ENCODE measurements at places on chromosomes 13 and 19.

- DNase-seq: no peak
Measured at GRCh38 chr19:17797424-17798201, 2.7 kb downstream of the B3GNT3 start.

DNA sequence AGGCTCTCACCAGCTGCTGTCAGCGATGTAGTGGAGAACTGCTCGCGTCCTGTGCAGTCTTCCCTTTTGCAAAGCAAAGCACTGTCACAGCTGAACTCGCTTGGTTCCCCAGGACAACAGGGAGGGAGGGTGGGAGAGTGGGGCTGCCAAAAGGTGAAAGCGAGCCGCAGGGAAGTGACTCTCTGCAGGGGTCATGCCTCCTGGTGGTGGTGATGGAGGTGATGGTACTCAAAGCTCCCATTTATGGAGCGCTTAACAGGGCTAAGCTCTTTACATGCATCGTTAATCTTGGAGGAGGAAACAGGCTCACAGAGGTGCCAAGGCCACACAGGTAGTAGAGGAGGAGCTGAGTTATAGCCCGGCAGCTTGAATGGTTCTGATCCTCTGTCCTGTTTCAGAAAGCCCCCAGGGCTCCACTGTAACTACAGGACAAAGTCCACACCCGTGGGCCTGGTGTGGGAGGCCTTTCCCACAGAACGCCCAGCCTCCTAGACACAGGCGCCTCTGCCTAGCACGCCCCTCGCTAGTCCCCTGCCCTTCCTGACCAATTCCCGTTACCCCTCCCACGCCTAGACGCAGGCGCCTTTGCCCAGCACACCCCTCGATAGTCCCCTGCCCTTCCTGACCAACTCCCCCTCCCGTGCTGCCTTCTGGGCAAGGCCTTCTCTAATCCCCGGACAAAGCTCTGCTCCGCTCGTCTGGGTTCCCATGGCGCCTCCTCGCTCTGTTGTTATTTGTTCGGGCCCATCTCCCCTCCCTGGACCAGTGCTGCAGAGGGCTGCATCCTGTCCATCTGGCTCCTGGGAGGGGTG lies 10.7 kb downstream of the PPP1R37 start:
- DNase-seq: no peak

- no peak for DNase-seq
Measured at GRCh38 chr13:57673197-57673596, 41.7 kb downstream of the PCDH17 start.

- no peak for DNase-seq
Measured at GRCh38 chr19:10761443-10762250, 43.8 kb downstream of the DNM2 start.

- DNase-seq: peak; percentile 22
Measured at GRCh38 chr19:11025445-11025844, 63.8 kb upstream of the LDLR start.

- DNase-seq: no peak
Measured at GRCh38 chr19:29629836-29630534, 23.9 kb downstream of the POP4 start.

- DNase-seq: no peak
Measured at GRCh38 chr13:102441085-102441484, 39.2 kb upstream of the FGF14 start.

DNA sequence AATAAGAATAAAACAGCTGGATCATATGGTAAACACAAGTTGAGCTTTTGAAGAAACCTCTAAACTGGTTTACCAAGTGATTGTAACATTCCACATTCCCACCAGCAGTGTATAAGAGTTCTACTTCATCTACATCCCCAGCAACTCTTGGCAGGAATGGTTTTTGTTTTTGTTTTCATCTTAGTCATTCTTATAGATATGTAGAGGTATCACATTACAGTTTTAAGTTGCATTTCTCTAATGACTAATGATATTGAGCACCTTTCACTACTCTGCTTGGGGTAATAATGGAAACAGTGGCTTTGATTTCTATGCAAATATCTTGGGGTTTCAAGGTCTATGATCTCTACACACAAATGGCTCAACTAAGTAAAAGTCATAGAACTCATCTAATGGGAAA lies 614.5 kb downstream of the TBC1D4 start:
- DNase-seq: no peak

DNA sequence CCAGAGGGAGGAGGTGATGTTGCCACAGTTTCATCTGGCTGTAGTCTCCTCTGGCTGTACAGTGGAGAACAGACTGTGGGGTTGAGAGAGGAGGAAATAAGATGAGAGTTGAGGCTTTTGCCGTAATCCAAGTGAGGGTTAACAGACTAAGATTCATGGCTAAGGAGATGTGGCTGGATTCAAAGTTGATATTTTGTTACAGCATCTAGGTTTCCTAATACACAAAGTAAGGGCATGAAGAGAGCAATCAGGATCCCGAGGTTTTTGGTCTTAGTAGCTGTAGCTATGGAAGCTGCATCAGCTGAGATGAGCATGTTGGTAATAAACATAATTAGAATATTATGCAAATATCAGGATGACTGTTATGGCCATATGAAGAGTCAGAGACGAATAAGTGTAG lies 1.4 kb downstream of the ZNF776 start:
- DNase-seq: no peak

DNA sequence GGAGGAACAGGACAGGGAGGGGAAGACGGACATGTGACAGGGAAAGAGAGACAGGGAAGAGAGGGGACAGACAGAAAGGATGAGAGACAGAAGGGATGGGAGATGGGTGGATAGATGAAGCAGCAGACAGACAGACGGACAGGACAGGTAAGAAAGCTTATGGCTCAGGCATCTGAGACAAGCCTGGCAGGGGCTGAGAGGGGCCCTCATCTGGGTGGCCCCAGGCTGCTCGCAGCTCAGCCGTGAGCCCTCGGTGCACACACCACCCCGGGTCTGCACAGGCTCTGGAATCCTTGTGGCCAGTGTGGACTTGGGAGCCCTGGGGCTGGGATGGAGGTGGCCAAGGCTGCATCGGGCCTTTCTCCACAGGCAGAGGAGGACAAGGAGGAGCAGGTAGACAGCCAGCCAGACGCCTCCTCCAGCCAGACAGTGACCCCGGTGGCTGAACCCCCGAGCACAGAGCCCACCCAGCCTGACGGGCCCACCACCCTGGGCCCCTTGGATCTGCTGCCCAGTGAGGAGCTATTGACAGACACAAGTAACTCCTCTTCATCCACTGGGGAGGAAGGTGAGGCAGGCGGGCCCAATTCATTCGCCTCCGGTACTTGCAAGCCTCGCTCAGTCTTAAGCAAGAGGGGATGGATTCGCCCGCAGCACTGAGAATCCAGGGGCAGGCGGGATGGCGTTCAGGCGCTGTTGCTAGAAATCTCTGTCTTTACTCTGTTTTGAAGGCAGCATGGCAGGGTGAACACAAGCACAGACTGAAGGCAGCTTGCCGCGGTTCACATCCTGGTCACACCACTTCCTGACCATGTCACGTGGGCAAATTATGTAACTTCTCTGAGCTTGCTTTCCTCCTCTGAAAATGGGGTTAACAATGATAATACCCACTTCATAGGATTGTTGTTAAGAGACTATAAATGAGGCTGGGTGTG lies 14.0 kb downstream of the GRAMD1A start:
- DNase-seq: no peak

DNA sequence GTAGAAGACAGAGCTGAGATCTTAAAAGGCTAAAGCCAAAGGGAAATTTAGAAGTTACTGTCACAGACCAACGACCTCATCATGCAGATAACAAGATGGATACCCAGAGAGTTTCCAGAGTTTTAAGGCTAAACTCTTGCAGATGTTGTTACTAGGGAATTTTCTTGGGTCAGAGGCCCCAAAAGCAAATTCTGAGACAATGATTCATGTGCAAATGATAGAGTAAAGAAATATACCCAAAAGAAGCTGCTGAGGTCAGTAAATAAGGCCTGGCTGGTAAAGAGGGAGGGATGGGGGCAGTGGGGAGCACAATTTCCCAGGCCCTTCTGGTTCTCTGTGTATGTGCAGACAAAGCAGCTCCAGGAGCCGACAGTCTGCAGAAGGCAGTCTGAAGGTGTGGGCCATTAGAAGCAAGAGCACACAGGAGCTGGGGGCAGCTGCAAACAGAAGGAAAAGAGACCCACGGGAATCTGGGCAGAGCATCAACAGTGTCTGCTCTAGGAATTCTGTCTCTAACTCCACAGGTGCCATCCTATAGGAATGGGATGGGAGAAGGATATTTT lies 330.8 kb downstream of the TBC1D4 start:
- DNase-seq: no peak

DNA sequence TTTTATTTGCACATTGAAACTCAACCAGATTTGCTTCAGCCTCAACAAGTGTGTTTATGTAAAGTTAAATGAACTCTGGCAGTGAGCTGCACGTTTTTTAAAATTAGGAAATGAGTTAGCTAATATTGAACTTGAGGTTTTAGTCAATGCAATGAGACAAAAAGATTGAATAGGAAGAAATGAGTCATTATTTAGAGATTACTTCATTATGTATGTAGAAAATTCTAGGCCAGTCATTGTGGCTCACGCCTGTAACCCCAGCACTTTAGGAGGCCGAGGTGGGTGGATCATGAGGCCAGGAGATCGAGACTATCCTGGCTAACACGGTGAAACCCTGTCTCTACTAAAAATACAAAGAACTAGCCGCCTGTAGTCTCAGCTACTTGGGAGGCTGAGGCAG lies 22.8 kb upstream of the CD70 start:
- peak; percentile 26 for DNase-seq

DNA sequence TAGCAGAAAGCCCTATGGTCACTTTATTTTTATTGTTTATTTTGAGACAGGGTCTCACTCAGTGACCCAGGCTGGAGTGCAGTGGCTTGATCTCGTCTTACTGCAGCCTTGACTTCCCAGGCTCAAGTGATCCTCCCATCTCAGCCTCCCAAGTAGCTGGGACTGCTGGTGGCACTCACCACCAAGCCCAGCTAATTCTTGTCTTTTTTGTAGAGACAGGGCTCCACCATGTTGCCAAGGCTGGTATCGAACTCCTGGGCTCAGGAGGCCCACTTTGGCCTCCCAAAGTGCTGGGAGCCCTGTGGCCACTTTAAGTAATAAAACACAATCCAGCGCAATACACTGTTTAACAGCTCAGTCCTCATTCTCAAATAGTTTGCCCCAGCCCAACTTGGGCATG lies 69.3 kb downstream of the NUFIP1 start:
- DNase-seq: no peak

DNA sequence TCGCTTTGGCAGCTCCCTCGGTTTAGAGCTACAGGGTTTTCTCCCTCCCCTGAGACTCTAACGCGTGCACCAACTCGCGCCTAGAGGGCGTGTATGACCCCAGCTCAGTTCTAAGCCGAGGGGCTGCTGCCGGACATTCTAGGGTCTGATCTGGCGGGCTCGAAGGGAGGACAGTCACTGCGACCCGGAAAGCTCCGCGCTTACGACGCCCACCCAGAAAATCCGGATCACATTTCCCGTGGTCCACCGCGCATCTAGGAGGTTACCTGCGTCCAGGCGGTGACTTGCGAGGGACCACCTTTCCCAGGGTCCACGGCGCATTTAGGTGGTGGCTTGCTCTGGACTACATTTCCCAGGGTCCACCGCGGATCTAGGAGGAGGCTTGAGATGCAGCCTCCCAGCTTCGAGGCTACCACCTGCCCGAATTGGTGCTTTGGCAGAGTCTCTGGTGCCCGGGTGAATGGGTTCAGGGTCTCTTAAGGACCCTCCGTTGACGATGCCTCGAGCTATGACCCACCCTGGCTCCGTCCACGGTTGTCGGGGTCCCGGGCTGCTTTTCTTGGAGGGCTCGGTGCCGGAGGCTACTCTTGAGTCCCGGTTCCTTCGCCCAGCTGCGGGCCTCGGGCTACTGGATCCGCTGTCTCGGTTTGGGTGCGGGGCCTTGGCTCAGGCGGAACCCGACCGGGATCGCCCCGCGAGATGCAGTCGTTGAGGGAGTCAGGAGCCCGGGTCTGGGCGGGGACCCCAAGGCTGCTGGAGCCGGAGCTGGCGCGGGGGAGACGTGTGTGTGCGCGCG lies 30.5 kb downstream of the ZNF146 start:
- DNase-seq: no peak

- DNase-seq: no peak
Measured at GRCh38 chr13:97849305-97849704, 104.2 kb upstream of the IPO5 start.

DNA sequence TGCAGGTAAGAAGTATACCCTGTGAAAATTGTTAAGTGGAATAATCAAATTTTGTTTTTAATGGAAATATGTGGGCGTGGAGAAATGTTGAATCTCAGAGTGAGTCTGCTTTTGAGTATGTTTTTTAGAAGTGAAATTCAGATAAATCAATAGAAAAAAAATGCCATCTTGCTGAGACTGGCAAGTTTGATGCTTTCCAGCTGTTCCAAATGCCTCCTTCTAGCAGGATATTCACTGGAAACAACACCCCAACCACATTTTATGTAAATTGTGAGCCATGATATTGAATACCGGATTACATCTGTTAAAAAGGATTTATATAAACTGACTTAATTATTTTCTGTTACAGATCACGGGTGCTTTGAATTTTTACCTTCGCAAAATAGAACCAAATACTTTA lies 115.4 kb downstream of the ITGBL1 start:
- no peak for DNase-seq

DNA sequence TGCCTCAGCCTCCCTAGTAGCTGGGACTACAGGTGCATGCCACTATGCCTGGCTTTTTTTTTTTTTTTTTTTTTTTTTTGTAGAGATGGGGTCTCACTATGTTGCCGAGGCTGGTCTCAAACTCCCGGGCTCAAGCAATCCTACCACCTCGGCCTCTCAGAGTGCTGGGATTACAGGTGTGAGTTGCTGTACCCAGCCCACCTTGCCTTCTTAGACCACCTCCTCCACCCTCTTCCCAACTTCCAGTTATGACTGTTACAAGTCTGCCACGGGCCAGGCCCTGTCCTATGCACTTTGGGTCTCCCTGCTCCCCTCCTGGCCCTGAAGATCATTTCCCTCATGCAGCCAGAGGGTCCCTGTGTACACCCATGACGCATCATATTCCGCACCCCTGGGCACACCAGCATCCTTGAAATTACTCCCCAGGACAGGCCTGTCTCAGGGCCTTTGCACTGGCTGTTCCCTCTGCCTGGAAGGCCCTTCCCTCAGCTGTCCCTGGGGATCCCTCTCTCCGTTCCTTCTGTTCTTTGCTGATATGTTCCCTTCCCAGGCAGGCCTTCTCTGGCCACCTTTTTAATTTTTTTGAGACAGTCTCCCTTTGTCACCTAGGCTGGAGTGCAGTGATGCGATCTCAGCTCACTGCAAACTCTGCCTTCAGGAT lies 3.0 kb downstream of the LGALS4 start:
- DNase-seq: no peak

GRCh38 chr13:28805193-28805819 lies 14.8 kb upstream of the MTUS2 start:
- DNase-seq: no peak

Measured in fibroblast of skin of left biceps (primary cell).